ENCODE measurements at places on chromosomes 2 and 18.

DNA sequence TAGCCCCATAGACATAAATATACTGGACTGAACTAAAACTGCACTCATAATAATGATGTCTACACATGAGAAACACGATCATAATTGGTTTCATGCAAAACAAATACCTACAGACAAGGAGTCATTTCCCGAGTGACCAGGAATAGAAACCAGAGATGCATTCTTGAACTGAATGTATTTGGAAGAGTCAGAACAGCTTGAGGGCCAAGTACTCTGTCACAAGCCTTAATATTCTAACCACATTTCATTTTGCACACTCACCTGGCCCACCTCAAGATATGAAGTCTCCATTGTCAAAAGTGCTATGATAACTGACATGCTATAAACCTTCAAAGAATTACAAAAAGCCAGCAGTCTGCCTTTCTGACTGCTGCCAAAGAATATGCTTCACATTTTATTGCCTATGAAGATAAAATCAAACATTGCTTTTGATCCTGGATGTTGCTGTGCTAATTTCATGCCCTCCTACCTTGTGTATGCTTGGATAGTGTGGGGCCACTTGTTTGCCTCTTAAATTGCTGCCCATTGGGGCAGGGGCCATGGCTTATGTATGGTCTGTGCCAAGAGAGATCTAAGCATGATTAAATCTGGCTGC, 18.9 kb upstream of the ASAP2 start:
- no peak for DNase-seq

DNA sequence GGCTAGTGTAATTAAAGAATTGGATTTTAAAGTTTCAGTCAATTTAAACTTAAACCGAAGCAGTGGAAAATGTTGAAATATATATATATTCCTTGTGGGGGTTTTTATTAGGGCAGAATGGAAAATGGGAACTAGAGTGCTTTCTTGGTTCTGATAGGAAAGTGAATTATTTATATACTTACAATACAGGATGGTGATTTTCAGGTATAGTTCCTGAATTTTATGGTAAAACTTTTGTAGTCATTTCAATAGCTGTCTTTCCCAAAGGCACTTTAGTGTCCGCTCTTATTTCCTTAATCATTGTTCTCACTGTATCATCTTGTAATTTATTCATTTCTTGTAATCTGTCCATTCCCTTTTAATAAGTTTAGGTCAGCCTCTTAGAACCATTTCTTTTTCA, 1.9 kb downstream of the RPL37A start:
- DNase-seq = no peak

- DNase-seq = no peak
Observed at GRCh38 chr18:75115514-75115913, 93.4 kb downstream of the PTGR3 start.

DNA sequence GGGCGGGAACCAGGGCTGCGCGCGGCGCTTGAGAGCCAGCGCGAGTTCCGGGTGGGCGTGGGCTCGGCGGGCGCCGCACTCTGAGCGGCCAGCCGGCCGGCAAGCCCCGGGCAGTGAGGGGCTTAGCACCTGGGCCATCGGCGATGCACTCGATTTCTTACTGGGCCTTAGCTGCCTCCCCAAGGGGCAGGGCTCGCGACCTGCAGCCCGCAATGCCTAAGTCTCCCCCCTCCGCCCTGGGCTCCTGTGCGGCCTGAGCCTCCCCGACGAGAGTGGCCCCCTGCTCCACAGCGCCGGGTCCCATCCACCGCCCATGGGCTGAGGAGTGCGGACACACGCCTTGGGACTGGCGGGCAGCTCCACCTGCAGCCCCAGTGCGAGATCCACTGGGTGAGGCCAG, 36.5 kb upstream of the MAP2 start:
- DNase-seq = no peak

- no peak for DNase-seq
Observed at GRCh38 chr18:79863161-79864005, 65.6 kb downstream of the KCNG2 start.

DNA sequence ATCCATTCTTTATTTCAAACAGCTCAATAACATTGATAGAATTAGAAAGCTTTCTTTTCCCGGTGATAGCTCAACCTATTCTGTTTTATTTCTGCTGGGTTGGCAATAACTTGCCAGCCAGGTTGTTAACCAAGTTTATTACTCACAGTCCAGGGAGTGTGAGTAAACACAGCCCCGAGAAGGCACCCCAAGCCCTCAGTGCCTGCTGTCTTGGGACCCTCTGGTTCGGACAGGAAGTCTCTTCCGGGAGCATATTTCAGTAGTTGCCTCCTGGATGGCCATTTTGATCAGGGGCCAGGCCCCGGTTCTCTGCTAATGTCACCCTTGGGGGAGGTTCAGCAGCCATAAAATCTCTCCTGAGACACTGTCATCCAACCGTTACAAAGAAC, 176.8 kb downstream of the INO80D start:
- DNase-seq = no peak

All from mesendoderm (in vitro differentiated cells).